MCF 10A (cell line): ENCODE measurements at places on chromosomes 6 and 20. TPM values are rescaled to one million over a fixed set of nuclear protein-coding genes. Genes with fewer than 3 reads are reported as not detected.
A peak's percentile ranks its signal among the peaks of the same experiment; 100 is the strongest.

Gene HSPA1L
- total RNA-seq: 0.35 and 0.79 TPM in 2 replicates

- no peak for DNase-seq
- H3K27ac ChIP-seq: no peak overlapping the region
- H3K4me3 ChIP-seq: no peak overlapping the region
- H3K36me3 ChIP-seq: no peaks in the 10 kb centered on the region
- no peaks in the 10 kb centered on the region for H3K27me3 ChIP-seq
- no peaks in the 10 kb centered on the region for H3K4me1 ChIP-seq
Measured at GRCh38 chr6:104013312-104013971, 846.3 kb downstream of the HACE1 start.

Gene TMX4
- total RNA-seq: 47.4 and 60.5 TPM in 2 replicates

- H3K4me1 ChIP-seq: no peaks in the 10 kb centered on the region
- no peaks in the 10 kb centered on the region for H3K27me3 ChIP-seq
- no peak for DNase-seq
- no peaks in the 10 kb centered on the region for H3K36me3 ChIP-seq
- no peak overlapping the region for H3K4me3 ChIP-seq
Measured at GRCh38 chr6:164455835-164456234, 853.6 kb downstream of the C6orf118 start.

Gene DDO
- total RNA-seq: not detected in 2 replicates

Gene FERMT1
- total RNA-seq: 25.5 and 43.1 TPM in 2 replicates

GRCh38 chr6:21500314-21501020 is 93.1 kb upstream of the SOX4 start:
- no peaks in the 10 kb centered on the region for H3K36me3 ChIP-seq
- DNase-seq: no peak
- peaks cover 11% of the 10 kb centered on the region for H3K4me1 ChIP-seq
- H3K4me3 ChIP-seq: no peak overlapping the region

DNA sequence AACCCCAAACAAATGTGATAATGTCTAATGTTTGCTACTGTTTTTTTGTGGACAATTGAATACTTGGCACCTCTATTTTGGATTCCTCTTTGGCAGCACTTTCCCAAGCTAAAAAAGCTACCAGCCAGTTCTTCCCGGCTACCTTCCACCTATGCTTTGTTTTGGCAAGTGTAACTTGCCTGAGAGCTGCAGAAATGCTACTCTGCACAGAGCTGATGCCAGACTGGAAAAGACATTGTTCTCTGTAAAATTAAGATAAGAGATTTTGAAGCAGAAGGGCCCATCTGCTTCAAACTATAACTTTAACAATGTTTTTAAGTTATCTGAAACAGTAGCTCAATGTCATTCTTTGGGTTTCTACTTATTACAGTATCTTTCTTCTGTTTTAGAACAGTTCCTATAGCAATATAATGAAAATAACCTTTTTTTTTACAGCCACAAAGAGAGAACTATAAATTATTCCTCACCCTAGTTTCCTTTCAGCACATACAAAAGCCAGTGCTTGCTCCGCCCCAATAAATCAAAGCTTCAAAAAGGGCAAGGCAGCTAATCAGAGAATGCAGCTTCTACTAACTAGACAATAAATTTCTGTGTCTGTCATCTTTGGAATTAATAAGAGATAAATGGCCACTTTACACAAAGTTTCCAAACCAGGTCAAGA is 183.1 kb downstream of the UBE3D start:
- no peak overlapping the region for H3K27ac ChIP-seq
- H3K36me3 ChIP-seq: no peaks in the 10 kb centered on the region
- DNase-seq: no peak
- H3K27me3 ChIP-seq: peaks cover 70% of the 10 kb centered on the region
- no peak overlapping the region for H3K4me3 ChIP-seq

DNA sequence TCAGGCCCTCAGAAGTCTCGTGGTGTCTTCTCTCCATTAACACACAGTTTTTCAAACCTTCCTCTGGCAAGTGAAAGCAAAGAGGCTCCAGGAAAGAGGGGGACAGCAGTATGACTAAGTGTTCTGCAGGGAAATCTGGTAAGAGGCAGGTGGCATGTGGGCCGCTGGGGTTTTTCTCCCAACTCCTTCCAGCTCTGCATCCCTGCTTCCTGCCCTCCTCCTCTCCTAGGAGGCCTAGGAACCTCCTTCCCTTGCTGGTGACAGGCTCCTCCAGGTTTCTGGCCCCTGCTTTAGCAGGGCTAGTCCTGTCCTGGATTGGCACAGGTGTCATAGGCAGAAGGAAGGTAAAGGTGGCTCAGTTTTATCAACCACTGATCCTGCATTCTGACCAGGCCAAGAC is 7.6 kb upstream of the ITCH start:
- no peaks in the 10 kb centered on the region for H3K36me3 ChIP-seq
- H3K27me3 ChIP-seq: no peaks in the 10 kb centered on the region
- no peak overlapping the region for H3K4me3 ChIP-seq
- no peak for DNase-seq
- no peaks in the 10 kb centered on the region for H3K4me1 ChIP-seq

DNA sequence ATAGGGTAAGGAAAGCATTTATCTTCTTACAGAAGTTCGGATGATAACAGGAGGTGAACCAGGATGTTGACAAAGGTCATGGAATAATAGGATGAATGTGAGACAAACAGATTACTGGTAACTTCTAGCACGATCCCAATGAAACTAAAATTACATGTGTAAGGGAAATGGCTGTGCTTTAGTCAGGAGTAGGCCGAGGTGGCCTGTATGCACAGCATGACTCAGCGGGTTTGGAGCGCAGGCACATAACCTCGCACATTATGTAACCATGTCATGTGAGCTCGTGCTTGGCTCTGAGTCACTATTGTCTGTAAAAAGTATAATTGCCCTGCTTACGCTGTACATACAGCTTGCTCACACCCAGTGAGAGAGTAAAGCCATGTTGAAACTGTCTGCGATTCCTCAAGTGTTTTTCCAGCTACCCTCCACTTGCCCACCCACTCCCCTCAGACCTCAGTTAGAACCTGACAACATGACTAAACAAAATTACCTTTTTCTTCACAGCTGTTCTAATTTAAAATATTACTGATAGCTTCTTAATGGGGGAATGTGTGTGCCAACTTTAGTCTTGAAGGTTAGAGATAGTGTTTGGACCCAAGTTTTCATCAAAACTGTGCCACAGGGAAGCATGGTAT is 8.2 kb downstream of the CYB5R4 start:
- DNase-seq: peak; percentile 96
- peaks cover 11% of the 10 kb centered on the region for H3K36me3 ChIP-seq
- no peaks in the 10 kb centered on the region for H3K27me3 ChIP-seq
- H3K4me1 ChIP-seq: peaks cover 17% of the 10 kb centered on the region
- H3K27ac ChIP-seq: peak overlapping the region; percentile 94

DNA sequence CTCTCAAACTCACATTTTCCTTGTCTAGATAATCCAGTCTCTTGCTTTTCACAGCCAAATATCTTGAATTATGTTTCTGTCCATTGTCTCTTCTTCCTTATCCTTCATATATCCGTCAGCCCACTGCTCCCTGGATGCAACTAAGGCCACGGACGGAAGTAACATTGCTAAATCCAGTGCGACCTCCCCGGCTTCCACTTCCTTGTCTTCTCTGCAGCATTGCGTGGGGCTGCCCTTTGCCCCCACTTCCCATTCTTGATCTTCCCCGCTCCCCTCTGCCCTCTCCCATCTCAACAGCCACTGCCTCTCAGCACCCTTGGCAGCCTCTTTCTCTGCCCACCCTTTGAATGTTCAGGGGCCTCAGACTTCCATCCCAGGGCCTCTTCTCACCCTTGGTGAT is 190.4 kb upstream of the UST start:
- no peak overlapping the region for H3K4me3 ChIP-seq
- H3K4me1 ChIP-seq: no peaks in the 10 kb centered on the region
- H3K27me3 ChIP-seq: no peaks in the 10 kb centered on the region
- peaks cover 4% of the 10 kb centered on the region for H3K36me3 ChIP-seq
- no peak for DNase-seq

DNA sequence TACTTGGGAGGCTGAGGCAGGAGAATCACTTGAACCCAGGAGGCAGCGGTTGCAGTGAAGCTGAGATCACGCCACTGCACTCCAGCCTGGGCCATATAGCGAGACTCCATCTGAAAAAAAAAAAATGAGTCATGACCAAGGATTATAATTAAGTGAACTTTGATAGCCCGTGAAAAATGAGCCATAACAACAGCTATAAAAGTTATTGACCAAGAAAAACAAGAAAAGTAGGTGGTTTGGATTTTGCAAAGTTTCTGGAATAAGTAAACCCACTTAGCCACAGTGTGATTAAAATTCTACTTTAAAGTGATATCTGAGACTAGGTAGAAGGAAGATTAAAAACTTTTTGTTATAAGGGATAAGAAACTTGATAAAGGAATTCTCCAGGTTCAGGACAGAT is 25.9 kb upstream of the BCLAF1 start:
- H3K36me3 ChIP-seq: no peaks in the 10 kb centered on the region
- H3K27me3 ChIP-seq: no peaks in the 10 kb centered on the region
- H3K27ac ChIP-seq: no peak overlapping the region
- DNase-seq: no peak
- H3K4me1 ChIP-seq: no peaks in the 10 kb centered on the region
- H3K4me3 ChIP-seq: no peak overlapping the region

Gene ANKRD66
- total RNA-seq: not detected in 2 replicates

Gene SASH1
- total RNA-seq: 16.7 and 18.4 TPM in 2 replicates

DNA sequence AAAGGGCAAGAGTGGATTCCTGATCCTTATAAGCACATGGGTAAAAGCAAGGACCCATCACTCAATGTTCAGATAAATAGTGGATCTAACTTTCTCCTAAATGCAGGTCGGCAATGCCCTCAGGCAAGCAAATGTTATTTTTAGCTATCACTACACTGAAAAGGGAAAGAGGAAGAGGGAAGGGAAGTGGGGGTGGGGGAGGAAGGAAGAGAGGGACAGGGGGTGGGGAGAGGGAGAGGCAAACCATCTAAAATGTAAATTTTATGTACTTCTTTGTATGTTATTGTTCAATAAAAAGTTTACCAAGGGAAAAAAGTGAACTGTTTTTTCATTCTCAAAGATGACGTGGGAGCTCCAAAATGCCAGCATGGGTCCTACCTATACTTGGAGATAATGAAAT is 44.2 kb downstream of the CHD6 start:
- H3K27me3 ChIP-seq: no peaks in the 10 kb centered on the region
- H3K27ac ChIP-seq: no peak overlapping the region
- DNase-seq: no peak
- peaks cover 6% of the 10 kb centered on the region for H3K4me1 ChIP-seq

GRCh38 chr6:39812853-39813533 is 20.8 kb downstream of the DAAM2 start:
- H3K4me3 ChIP-seq: no peak overlapping the region
- no peaks in the 10 kb centered on the region for H3K4me1 ChIP-seq
- H3K27me3 ChIP-seq: no peaks in the 10 kb centered on the region

GRCh38 chr6:1020133-1020532 is 291.8 kb upstream of the FOXQ1 start:
- H3K4me1 ChIP-seq: peaks cover 12% of the 10 kb centered on the region
- no peaks in the 10 kb centered on the region for H3K36me3 ChIP-seq
- no peaks in the 10 kb centered on the region for H3K27me3 ChIP-seq
- DNase-seq: no peak

Gene WASF1
- 50.5 and 55.7 TPM in 2 replicates for total RNA-seq

DNA sequence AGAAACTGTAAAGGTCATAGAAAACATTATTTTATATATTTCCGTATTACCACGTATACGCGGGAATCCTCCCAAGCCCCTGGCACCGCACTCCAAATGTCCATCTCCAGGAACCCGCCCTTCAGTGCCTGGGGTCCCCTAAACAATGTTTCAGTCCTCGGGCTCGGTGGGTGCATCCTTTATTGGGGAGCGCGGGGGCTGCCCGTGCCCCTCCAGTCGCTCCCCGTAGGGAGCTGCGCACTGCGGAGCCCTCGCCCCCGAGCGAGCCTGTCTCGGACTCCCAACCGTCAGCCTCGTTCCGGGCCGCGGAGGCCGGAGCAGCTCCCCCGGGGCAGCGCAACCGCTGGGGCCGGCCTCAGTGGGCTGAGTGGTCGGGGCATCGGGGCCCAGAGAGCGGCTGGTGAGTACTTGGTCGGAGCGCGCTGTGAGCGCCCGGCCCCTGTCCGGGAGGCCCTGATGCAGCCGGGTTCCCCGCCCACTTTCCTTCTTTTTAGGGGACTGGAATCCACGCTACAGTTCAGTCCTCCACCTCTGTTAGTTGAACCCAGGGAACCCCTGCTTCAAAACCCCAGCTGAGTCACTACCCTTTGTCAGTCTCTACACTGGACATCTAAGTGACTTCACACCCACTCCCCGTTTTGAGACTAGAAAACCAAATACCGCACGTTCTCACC is at the start of gene DNAH8:
DNAH8 (plus strand) TSS at position 296 of the 674 bp plus-strand sequence. CDS start 7,499 bp downstream, outside the sequence.
- H3K27me3 ChIP-seq: peaks cover 4% of the 10 kb centered on the region
- no peaks in the 10 kb centered on the region for H3K36me3 ChIP-seq
- no peak within 1 kb of the TSS for H3K4me3 ChIP-seq
- no peak within 1 kb of the TSS for H3K27ac ChIP-seq

- H3K27ac ChIP-seq: no peak overlapping the region
- no peaks in the 10 kb centered on the region for H3K27me3 ChIP-seq
- peaks cover 4% of the 10 kb centered on the region for H3K36me3 ChIP-seq
- H3K4me1 ChIP-seq: peaks cover 7% of the 10 kb centered on the region
- H3K4me3 ChIP-seq: no peak overlapping the region
Measured at GRCh38 chr6:21582651-21583050, 10.9 kb upstream of the SOX4 start.

Gene EPPIN
- total RNA-seq: not detected in 2 replicates

- no peak overlapping the region for H3K27ac ChIP-seq
- peaks cover 49% of the 10 kb centered on the region for H3K36me3 ChIP-seq
- no peaks in the 10 kb centered on the region for H3K27me3 ChIP-seq
- peaks cover 12% of the 10 kb centered on the region for H3K4me1 ChIP-seq
- H3K4me3 ChIP-seq: no peak overlapping the region
Measured at GRCh38 chr20:63702036-63702665, 5.6 kb downstream of the ARFRP1 start.

Gene ZSCAN12
- 4.4 and 5.3 TPM in 2 replicates for total RNA-seq

Gene RPS6KA2
- 126 and 157 TPM in 2 replicates for total RNA-seq

DNA sequence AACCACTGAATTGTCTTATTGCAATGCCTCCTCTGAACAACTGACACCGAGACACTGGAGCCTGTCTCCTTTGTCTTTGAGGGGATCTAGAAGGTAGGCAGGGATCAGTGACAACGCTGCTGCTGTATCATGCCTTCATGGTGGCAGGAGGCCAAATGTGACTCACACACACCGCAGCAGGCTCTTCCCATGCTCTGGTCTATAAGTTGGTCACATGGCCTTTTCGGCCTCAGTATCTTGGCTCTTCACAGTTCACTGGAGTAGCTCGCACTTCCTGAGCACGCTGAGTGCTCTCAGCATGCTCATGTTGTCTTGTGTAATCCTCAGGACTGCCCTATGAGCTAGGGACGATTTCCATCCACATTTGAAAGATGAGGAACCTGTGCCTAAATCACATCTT is 167.4 kb upstream of the PCSK2 start:
- DNase-seq: peak; percentile 66
- no peak overlapping the region for H3K4me3 ChIP-seq
- H3K27me3 ChIP-seq: no peaks in the 10 kb centered on the region
- no peak overlapping the region for H3K27ac ChIP-seq
- no peaks in the 10 kb centered on the region for H3K4me1 ChIP-seq

- H3K36me3 ChIP-seq: no peaks in the 10 kb centered on the region
- no peak overlapping the region for H3K27ac ChIP-seq
- peak; percentile 70 for DNase-seq
- H3K27me3 ChIP-seq: no peaks in the 10 kb centered on the region
Measured at GRCh38 chr6:53862662-53863462, 68.1 kb downstream of the LRRC1 start.
